ENCODE measurements at places on chromosomes 16 and 17.

DNA sequence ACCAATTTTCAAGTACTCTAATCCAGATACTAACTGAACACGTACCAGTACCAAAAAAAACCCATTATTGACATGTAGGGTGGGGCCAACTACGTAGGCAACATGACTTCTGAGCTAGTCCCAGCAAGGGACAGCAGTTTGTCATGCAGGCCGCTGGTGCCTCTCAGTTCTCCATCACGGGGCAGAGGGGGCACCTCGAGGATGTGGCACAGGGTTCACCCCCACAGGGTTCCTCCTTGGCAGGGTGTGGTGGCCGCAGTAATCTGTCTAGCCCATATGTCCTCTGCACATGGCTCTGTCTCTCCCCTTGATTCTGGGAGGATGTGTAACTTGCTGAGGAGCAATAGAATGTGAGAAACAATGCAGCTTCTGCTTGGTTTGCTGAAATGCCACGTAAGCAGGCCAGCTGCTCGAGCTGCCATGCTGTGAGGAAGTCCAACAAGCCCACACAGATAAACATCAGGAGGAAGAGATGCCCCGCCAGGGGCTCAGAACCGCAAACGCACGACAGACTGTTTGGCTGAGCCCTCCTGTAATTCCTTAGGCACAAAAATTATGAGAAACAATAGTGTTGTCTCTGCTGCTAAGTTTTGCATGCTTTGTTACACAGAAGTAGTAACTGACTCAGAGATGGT is 62.4 kb downstream of the NT5M start:
- DNase-seq = no peak

GRCh38 chr17:17994271-17995069 is 21.8 kb downstream of the DRC3 start:
- peak; percentile 24 for DNase-seq

GRCh38 chr17:77061669-77062068 is 79.1 kb upstream of the SEC14L1 start:
- no peak for DNase-seq

DNA sequence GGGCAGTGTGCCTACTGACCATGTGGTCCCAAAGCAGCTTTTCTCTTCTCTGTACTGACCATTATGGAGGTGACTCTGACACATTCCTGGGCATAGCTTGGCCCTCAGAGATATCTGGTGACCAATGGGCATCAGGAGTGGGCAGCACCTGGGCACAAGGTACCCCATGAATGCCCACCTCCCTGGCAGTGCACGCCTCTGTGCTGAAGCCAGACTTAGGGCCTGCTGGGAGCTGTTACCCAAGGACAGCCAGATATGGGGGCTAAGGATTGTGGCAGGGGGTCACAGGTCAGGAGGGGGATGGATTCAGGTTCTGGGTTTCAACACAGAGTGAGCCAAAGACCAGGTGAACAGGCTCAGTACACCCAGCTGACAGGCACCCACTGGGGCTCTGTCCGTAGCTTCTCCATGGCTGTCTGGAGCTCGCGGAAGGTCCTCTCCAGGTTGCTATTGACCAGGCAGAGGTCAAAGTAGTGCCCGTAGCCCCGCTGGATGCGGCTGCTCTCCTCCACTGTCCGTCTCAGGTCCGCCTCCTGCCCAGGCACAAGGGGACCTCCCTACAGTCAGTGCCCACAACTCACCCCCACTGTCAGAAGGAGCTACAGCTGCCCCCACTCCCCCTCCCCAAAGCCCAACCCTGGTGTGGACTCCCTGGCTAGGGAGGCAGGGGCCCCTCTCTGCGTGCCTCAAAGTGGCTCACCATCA is 29.7 kb downstream of the MPP2 start:
- no peak for DNase-seq

DNA sequence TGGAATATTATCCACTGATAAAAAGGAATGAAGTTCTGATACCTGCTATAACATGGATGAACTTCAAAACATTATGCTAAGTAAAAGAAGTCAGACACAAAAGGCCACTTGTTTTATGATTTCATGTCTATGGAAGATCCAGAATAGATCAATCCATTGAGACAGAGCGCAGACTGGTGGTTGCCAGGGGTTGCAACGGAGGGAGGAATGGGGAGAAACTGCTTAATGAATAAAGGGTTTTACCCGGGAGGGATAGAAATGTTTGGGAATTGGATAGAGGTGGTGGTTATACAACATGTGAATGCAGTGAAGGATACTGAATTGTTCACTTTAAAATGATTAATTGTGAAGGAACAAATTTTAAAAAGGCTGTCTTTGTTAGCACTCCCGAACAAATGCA is 30.2 kb downstream of the WDR59 start:
- DNase-seq = no peak

GRCh38 chr17:34236281-34236892 is 18.7 kb upstream of the CCL2 start:
- DNase-seq = no peak

GRCh38 chr17:43713494-43714162 is 45.0 kb downstream of the SOST start:
- DNase-seq = peak; percentile 40

GRCh38 chr16:77863250-77863649 is 74.9 kb downstream of the VAT1L start:
- DNase-seq = no peak

DNA sequence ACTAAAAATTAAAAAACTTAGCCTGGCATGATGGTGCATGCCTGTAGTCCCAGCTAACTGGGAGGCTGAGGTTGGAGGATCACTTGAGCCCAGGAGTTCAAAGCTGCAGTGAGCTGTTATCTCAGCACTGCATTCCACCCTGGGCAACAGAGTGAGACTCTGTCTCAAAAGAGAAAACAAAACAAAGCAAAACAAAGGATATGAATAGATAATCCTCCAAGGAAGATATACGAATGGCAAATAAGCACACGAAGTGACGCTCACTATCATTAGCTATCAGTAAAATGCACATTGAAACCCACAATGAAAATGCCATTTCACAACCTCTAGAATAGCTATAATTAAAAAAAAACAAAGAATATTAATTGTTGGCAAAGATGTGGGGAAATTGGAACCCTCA is 386.2 kb upstream of the CCL2 start:
- DNase-seq = no peak

- peak; percentile 77 for DNase-seq
Measured at GRCh38 chr17:77404812-77405581, 264.2 kb downstream of the SEC14L1 start.
